Type B pancreatic cell (in vitro differentiated cells): ENCODE measurements at places on chromosomes 2 and 18. TPM values are rescaled to one million over a fixed set of nuclear protein-coding genes. Genes with fewer than 3 reads are reported as not detected.

- no peak overlapping the region for H3K4me3 ChIP-seq
- H3K27me3 ChIP-seq, result peaks cover 14% of the 10 kb centered on the region
- DNase-seq, result no peak
- H3K4me1 ChIP-seq, result peaks cover 3% of the 10 kb centered on the region
These were observed 39.1 kb upstream of the PLEKHM3 start for GRCh38 chr2:208064220-208064961.

GRCh38 chr2:46143429-46144132 is 153.6 kb upstream of the EPAS1 start:
- H3K4me3 ChIP-seq, result no peak overlapping the region
- no peak overlapping the region for H3K27ac ChIP-seq
- no peaks in the 10 kb centered on the region for H3K27me3 ChIP-seq
- DNase-seq, result no peak

DNA sequence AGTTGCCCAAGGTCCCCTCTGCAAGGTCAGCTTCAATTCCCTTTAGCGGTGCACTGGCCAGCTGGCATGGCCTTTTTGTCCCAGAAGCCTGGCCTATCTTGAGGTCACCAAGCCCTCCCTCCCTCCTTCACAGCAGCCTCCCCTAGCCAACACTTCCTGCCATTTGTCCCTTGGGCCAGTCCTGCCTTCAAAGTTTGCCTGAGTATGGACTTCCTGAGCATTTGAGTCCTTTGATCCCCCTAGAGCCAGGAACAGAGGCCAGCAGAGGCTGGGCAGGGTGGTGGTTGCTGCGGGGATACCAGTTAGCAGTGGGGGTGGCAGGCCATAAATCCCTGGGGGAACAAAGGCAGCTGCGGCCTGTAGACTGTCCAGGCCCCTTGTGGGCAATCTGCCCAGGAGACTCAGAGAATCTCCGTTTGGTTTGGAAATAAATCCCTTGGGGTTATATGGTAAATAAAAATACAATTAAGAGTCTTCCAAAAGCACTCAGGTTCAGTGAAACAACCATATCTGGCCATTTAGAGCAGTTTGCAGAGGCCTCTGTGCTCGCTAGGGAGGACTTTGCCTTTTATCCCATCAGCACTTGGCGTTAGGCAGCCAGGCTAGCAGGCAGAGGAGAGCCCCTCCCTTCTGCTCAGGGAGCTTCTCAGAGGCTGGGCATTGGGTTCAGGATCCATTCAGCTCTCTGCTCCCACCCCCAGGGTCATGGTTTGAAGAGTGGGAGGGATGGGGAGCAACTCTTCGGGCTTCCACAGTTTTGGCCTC is 3.1 kb upstream of the HES6 start:
- peaks cover 7% of the 10 kb centered on the region for H3K4me1 ChIP-seq
- H3K27me3 ChIP-seq, result peaks cover 13% of the 10 kb centered on the region
- no peak overlapping the region for H3K27ac ChIP-seq

- H3K4me3 ChIP-seq, result no peak overlapping the region
- no peaks in the 10 kb centered on the region for H3K27me3 ChIP-seq
- no peak for DNase-seq
- H3K27ac ChIP-seq, result no peak overlapping the region
These were observed 27.2 kb upstream of the GCFC2 start for GRCh38 chr2:75737961-75738360.

GRCh38 chr2:120741571-120742561 is 6.2 kb downstream of the GLI2 start:
- H3K27me3 ChIP-seq, result peaks cover 48% of the 10 kb centered on the region
- DNase-seq, result no peak
- H3K4me3 ChIP-seq, result peak overlapping the region; percentile 89

The POMC gene
- total RNA-seq, result 0.87 and 1.5 TPM in 2 replicates
